ENCODE measurements at places on chromosomes 6 and 20.

DNA sequence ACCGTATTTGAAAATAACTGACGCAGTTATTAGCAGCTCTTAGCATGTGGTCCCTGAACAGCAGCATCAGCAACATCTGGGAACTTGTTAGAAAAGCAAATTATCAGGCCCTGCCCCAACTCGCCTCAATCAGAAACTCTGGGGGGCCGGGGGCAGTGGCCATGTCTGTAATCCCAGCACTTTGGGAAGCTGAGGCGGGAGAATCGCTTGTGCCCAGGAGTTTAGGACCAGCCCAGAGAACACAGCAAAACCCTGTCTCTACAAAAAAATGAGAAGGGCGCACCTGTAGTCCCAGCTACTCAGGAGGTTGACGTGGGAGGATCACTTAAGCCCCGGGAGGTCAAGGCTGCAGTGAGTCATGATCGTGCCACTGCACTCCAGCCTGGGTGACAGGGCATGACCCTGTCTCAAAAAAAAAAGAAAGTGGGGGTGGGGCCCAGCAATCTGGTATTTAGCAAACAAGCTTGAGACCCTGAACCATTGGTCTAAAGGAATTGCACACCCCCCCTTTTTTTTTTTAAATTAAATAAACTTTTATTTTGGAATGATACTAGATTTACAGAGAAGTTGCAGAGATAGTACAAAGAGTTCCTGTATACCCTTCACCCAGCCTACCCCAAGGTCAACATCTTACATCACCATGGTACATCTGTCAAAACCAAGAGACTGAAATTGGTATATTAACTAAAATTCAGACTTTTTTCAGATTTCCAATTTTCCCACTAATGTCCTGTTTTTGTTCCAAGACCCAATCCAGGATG, 6.7 kb downstream of the SRXN1 start:
- no peak for DNase-seq

DNA sequence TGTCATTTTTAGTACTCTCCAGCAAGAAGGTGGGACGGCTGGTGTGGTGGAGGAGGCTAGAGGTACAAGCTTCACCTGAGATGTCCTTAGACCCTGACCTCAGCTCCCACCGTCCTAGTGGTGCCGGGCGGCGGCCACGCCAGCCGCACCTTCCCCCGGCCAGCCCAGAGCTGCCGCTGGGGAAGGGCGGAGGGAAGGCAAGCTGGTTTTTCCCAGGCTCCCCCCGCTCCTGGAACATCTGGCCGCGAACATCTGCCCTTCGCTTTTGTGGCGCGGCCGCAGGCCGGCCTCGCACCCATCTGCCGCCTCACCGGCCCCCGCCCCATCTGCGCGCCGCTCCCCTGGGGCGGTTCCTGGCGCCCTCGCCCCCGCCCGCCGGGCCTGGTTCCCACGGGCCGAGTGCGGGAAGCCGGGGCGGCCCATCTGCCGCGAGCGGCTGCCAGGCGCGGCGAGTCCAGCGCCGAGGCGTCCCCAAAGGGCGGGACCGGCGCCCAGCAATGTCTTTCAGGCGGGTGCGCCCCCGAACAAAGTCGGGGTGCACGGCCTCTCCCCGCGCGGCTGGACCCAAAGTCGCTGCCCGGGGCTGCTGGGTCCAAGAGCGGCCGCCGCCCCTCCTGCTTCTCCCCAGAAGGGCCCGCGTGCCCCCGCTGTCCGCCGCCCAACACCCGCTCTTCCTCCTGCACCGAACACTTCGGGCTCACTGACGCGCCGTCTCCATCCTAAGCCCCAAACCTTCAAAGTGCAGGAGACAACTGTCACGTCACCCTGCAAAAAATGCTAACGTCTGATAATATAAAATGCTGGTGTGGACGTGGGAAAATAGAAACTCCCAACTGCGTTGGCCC, 17.3 kb upstream of the ID1 start:
- DNase-seq: no peak

- DNase-seq: no peak
These were observed 1.6 kb upstream of the ADIG start for GRCh38 chr20:38579219-38579910.

DNA sequence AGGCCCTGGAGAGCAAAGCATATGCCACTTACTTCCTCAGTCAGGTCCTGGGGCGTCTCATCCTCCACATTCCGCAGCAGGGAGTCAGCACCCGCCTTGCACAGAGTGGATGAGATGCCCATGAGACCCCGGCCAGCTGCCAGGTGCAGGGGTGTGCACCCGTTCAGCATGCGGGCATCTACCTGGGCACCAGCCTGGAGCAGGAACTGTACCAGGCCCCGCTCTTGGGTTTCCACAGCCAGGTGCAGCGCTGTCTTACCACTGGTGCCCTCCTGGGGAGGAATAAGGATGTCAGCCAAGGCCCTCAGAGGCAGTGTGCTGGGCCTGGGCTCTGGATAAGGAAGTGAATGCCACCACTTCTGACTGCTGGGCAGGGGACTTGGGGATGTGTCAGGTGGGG, 2.7 kb upstream of the SLC35B2 start:
- no peak for DNase-seq

Measured in HS-5 (cell line).